ENCODE measurements at places on chromosomes 12 and 14.
A peak's percentile ranks its signal among the peaks of the same experiment; 100 is the strongest.

DNA sequence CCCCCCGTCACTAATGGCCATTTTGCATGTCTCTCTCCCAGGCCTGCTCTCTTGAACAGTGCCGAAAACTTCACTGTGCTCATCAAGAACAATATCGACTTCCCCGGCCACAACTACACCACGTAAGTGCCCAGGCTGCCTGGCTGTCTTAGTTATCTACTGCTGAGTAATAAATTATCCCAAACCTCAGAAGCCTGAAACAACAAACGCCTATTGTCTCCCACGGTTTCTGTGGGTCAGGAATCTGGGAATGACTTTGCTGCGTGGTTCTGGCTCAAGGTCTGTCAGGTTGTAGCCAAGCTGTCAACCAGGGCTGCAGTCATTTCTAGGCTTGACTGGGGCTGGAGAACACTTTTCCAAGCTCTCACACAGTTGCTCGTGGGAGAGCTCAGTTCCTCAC, 32.6 kb downstream of the P2RX7 start:
- no peak for DNase-seq

- DNase-seq, result no peak
These were observed 2.8 kb downstream of the NKX2-8 start for GRCh38 chr14:36579573-36580140.

DNA sequence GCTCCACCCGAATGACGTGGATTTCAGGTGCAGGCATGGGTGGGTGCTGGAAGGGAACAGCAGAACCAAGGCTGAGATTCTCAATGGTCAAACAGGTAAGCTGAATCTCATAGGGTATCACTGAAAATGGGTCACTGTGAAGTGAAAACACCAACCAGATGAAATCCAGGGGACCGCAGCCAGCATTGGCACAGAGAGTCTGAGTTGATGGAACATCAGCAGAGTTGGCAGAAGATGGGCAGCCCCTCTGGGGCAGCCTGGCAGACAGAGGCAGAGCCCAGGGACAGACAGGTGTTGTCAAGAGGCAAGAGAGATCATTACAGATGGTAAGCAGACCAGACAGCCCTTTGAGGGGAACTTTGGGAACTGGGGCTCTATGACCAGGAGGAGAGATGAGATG, 48.0 kb downstream of the ACTN1 start:
- no peak for DNase-seq

GRCh38 chr12:6212086-6212485, 11.9 kb downstream of the CD9 start:
- DNase-seq, result no peak

DNA sequence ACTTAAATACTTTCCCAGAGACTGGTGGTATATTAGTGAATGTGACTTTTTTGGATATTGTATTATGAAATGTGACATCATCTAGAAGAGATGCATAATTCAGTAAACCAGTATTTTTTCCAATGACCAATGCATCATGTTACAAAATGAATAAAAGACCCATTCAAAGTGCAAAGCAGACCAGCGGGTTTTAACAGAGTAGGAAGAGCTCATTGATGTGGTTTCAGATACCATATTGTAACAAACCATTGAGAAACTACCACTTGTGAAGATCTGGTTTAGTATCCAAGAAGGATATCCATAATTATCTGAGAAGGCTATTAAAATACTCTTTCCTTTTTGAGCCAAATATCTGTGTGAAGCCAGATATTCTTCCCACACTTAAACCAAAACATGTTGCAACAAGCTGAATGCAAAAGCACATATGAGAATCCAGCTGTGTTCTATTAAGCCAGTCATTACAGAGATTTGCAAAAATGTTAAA, 47.7 kb downstream of the MVK start:
- no peak for DNase-seq

- no peak for DNase-seq
These were observed 110.2 kb downstream of the FGD4 start for GRCh38 chr12:32509328-32510091.

GRCh38 chr12:1613860-1614259, 15.2 kb upstream of the WNT5B start:
- no peak for DNase-seq

GRCh38 chr12:124862768-124863415, 772 bp downstream of the SCARB1 start:
- peak; percentile 69 for DNase-seq

DNA sequence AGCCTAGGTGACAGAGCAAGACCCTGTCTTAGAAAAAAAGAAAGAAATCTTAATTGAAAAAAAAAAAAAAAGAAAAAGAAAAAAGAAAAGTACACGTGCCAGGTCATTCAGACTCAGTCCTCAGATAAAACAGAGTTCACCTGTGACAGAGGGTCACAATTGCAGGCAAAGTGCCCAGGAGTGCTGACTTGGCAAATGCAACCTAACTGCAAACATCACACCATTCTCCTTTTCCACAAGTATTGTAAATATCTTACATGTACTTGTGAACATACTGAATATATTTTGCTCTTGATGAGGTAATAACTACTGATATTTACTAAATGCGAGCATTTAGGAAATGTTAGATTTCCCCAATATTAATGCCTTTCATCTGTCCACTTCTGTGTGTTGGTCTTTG, 9.0 kb upstream of the COL2A1 start:
- DNase-seq, result no peak

DNA sequence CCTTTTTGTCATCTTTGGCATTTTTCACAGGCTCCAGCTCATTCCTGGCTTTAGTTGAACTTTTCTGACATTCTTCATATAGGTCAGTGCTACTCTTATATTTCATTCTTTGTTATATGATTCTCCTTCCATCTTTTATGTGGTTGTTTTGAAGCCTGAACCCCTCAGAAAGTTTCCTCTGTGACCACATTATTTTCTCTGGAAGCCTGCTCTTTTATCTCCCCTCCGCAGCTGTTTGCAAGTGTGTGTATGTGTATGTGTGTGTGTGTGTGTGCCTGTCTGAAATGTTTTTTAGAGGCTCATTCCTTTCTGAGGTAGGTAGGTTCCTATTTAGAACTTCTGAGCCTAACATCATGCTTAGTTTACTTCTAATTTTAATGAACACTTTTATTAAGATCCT, 47.6 kb downstream of the ANO4 start:
- no peak for DNase-seq

GRCh38 chr14:101017806-101018560, 114.5 kb upstream of the RTL1 start:
- DNase-seq, result no peak

Measured in OCI-LY7 (cell line).